ENCODE measurements at places on chromosomes 11 and 22. TPM values are rescaled to one million over a fixed set of nuclear protein-coding genes. Genes with fewer than 3 reads are reported as not detected.

Gene BARX2
- 3.5 TPM for polyA plus RNA-seq

Gene PLA2G6
- polyA plus RNA-seq, result 71.1 TPM

Gene PRG3
- polyA plus RNA-seq, result 0.07 TPM

Gene FAM181B
- polyA plus RNA-seq, result 5.9 TPM

Gene C1QTNF5
- 19.5 TPM for polyA plus RNA-seq

GRCh38 chr11:18696638-18697225 is 1.8 kb upstream of the TMEM86A start:
- H3K27ac ChIP-seq, result no peak overlapping the region
- H3K4me1 ChIP-seq, result no peaks in the 10 kb centered on the region
- peaks cover 29% of the 10 kb centered on the region for H3K27me3 ChIP-seq
- no peak overlapping the region for H3K4me3 ChIP-seq
- DNase-seq, result no peak

DNA sequence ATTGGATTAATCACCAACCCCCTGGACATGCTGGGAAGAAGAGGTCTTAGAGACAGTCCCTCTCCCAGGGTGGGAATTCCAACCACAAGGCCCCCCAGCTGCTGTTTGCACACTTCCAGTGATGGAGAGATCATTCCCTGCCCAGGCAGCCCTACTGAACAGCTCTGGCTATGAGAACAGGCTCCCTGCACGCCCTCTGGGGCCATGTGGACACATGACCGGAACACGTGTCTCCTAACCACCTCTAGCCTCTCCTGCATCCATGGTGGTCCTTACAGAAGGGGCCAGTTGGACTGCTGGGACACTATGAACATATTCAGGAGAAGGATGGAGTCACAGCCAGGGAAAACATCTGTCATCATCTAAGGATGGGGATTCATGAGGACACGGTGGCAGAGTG is 196.2 kb downstream of the MN1 start:
- no peaks in the 10 kb centered on the region for H3K4me1 ChIP-seq
- no peaks in the 10 kb centered on the region for H3K36me3 ChIP-seq
- no peak overlapping the region for H3K27ac ChIP-seq
- H3K4me3 ChIP-seq, result no peak overlapping the region
- DNase-seq, result no peak

DNA sequence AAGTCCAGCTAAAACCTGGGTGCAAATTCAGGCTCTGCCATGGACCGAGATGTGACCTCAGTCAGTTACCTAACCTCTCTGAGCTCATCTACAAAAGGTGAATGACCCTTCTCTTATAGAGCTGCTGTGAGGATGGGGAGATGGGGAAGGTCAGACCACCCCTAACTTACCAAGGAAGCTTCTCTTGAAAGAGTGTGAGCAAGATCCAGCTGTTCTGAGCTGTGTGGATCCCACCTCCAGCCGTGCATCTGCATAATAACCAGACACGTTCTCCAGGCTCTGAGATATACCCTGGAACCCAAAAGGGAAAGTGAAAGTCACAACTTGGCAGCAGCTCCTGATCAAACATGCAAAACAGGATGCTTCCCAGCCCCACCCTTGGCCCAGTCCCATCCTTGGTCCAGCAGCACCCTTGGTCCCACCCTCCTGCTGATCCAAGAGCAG is at the start of gene APOL3:
Gene APOL3 (minus strand): TSS at position 257 of the 444 bp plus-strand sequence. CDS start 11,700 bp downstream, outside the sequence.
- H3K4me3 ChIP-seq, result peak within 1 kb of the TSS; percentile 19
- no peaks in the 10 kb centered on the region for H3K27me3 ChIP-seq

DNA sequence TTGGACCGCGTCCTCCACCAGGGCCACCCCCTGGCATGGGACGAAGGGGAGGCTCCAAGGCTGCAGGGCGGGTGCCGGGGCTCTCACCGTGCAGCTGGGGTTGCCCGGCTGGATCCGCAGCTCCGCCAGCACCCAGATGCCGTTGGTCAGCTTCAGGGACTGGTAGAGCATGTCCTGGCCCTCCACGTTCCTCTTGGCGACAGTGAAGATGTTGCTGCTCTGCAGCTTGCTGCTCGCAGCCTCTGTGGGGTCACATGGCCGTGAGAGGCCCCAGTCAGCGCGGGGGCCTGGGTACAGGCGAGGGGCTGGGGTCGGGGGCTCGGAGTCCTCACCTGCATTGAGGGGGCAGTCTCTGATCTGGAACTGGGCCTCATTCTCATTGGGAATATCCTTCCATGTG is 14.8 kb upstream of the RASL10A start:
- H3K4me1 ChIP-seq, result no peaks in the 10 kb centered on the region
- H3K27me3 ChIP-seq, result no peaks in the 10 kb centered on the region
- H3K36me3 ChIP-seq, result peaks cover 84% of the 10 kb centered on the region
- no peak overlapping the region for H3K4me3 ChIP-seq
- DNase-seq, result no peak
- no peak overlapping the region for H3K27ac ChIP-seq

DNA sequence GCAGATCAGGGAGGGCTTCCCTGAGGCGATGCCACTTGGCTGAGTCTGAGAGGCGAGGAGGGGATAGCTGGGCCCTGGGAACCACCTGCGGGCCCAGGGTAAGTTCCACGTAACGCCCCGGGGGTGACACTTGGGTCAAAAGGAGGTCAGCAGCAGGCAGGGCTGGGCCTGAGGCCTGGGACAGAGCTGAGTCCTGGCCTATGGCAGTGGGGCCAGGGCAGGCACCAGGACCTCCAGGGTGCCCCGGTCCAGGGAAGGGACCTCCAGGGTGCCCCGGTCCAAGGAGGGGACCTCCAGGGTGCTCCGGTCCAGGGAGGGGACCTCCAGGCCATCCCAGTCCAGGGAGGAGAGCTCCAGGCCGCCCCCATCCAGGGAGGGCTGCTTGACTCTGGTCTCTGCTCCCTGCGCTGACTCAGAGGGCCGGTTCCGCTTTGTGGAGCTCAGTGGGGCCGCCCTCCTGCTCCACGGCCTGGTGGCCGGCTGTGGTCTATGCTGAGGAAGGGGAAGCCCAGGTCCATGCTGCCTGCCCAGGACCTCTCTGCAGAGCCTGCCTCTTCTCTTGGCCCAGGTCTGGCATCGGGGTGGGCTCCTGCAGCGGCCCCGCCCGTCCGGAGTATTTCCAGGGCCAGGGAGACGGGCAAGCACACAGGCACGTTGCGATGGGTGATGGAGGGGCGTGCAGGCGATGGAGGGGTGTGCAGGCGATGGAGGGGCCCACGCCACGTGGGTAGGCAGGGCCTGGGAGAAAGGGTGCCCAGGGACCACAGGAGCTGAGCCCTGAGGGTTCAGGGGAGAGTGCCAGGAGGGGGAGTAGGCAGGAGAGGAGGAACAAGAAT is 19.5 kb upstream of the WNT7B start:
- no peak for DNase-seq
- no peak overlapping the region for H3K4me3 ChIP-seq
- no peaks in the 10 kb centered on the region for H3K36me3 ChIP-seq
- H3K27ac ChIP-seq, result no peak overlapping the region
- H3K4me1 ChIP-seq, result peaks cover 10% of the 10 kb centered on the region

DNA sequence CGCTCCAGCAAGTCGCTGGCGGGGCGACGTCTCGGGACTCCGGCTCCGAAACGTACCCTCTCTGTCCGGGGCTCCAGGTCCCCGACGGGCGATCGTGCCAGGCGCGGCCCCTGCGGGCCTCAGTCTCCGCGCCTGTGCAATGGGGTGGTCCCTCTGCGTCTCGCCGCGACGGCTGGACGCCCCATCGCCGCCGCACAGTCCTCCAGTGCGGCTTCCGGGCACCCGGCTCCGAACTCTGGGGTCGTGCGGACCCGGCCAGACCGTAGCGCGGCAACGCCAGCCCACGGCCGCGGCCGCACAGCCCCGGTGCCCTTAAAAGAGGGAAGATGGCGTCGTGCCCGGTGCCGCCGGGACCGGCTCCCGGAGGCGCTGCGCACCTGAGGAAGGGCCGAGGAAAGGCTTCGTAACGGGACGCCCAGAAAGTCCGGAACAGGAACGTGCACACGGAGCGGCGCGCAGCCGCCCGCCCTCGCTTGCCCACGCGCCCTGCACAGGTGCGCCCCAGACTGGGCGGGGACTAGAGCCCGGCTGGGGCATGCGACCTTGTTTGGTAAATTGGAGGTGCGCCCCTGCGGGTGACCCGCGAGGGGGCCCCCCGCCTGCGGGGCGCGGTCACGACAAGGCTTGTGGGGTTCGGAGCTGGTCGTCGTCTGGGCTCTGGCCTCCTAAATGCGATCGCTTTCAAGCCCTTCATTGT is 525 bp downstream of the BIK start:
- H3K27me3 ChIP-seq, result peaks cover 84% of the 10 kb centered on the region
- no peak overlapping the region for H3K27ac ChIP-seq
- no peaks in the 10 kb centered on the region for H3K36me3 ChIP-seq
- DNase-seq, result peak; percentile 55

DNA sequence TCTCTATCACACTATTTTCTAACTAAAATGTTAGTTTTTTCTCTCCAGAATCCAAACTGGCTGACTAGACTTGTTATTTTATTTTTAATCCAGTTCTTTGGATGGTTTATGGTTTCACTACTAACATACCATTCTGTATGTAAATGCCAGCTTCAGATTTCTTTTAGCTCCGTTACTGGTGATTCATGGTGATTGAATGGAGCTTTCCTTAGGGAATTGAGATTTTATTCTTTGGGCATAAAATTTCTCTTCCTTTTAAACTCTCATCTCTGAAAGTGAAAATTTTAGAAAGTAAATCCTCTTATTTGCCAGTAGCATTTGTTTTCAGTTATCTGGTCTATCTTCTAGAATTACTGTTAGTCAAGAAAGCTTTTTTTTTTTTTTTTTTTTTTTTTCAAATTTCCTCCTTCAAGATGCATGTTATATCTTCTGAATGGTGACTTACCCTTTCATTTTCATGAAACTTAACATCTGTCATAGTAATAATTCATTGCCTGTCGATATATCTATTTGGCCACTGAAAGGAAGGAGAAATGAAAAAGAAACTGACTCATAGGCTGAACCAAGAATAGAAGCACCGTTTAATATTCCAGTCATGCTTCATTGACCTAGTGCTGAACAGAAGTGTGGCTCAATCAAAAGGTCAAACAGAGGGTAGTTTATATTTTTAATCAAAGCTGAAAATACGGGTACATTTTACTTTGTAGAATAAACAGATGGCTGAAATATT is 6.4 kb downstream of the ENDOD1 start:
- peaks cover 24% of the 10 kb centered on the region for H3K4me1 ChIP-seq
- H3K36me3 ChIP-seq, result no peaks in the 10 kb centered on the region
- no peak for DNase-seq
- no peak overlapping the region for H3K4me3 ChIP-seq
- H3K27ac ChIP-seq, result no peak overlapping the region

- H3K36me3 ChIP-seq, result peaks cover 4% of the 10 kb centered on the region
- no peak overlapping the region for H3K27ac ChIP-seq
- no peaks in the 10 kb centered on the region for H3K27me3 ChIP-seq
- no peak for DNase-seq
These were observed 12.5 kb downstream of the QSER1 start for GRCh38 chr11:32905028-32905667.
